Endodermal cell (in vitro differentiated cells): ENCODE measurements at places on chromosomes 12 and 14. TPM values are rescaled to one million over a fixed set of nuclear protein-coding genes. Genes with fewer than 3 reads are reported as not detected.

DNA sequence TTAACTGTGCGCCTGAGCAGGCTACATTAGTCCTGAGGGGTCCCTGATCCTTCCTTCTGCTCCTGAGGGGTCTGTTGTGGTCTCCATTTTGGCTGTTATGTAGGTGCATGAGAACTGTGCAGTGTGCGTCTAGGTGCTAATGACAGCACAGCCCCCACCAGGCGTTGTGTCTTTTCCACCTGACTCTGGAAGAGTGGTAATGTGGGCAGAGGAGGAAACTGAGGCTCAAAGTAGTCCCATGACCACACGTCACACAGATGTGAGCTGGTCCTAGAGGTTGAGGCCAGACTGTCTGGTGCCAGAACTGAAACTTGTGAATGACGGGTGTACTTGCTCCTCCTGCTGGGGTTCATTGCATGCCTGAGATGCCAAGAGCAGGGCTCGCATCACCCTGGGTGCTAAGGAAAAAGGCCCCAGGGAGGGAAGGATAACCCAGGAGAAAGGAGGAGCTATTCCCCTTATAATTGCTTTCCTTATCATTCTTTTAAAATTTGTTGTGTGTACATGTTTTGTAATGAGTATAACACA is 111.8 kb downstream of the SLC25A47 start:
- no peaks in the 10 kb centered on the region for H3K4me1 ChIP-seq
- H3K27ac ChIP-seq = peak overlapping the region; percentile 66
- no peak overlapping the region for H3K4me3 ChIP-seq
- peak; percentile 32 for DNase-seq
- H3K27me3 ChIP-seq = no peaks in the 10 kb centered on the region

- DNase-seq = peak; percentile 24
- H3K4me3 ChIP-seq = no peak overlapping the region
- no peaks in the 10 kb centered on the region for H3K36me3 ChIP-seq
- H3K4me1 ChIP-seq = no peaks in the 10 kb centered on the region
These were observed 23.3 kb downstream of the C14orf132 start for GRCh38 chr14:96062506-96062905.

DNA sequence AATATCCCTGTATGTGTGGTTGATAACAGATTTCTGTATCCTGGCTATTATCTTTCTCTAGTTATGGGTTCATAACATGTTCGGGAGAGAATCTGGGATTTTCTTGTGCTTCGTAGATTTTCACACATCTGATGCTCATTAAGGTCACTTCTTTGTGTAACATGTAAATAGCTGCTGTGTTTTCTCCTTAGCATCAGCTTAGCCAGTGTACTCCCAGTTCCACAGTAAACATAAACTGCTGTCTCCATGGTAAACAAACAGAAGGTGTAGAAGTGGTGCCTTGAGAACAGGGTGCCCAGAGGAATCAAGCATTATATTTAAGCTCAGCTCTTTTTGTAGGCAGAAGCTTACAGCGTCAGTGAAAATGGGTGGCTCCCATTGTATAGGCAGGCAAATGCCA is 88.0 kb downstream of the ANO6 start:
- H3K4me1 ChIP-seq = peaks cover 16% of the 10 kb centered on the region
- H3K4me3 ChIP-seq = no peak overlapping the region
- H3K27me3 ChIP-seq = no peaks in the 10 kb centered on the region
- H3K27ac ChIP-seq = no peak overlapping the region
- no peak for DNase-seq

The TPPP2 gene
- total RNA-seq = 0.70 and 0.73 TPM in 2 replicates

The FBXW8 gene
- 25.1 and 26.1 TPM in 2 replicates for total RNA-seq

GRCh38 chr12:14059548-14059947 is 78.1 kb upstream of the GRIN2B start:
- H3K27ac ChIP-seq = no peak overlapping the region
- no peak for DNase-seq
- H3K36me3 ChIP-seq = no peaks in the 10 kb centered on the region
- H3K27me3 ChIP-seq = peaks cover 30% of the 10 kb centered on the region
- peaks cover 8% of the 10 kb centered on the region for H3K4me1 ChIP-seq

GRCh38 chr12:58896278-58896677 is 24.0 kb downstream of the LRIG3 start:
- no peak overlapping the region for H3K4me3 ChIP-seq
- peaks cover 8% of the 10 kb centered on the region for H3K4me1 ChIP-seq
- no peak for DNase-seq
- H3K27ac ChIP-seq = no peak overlapping the region

DNA sequence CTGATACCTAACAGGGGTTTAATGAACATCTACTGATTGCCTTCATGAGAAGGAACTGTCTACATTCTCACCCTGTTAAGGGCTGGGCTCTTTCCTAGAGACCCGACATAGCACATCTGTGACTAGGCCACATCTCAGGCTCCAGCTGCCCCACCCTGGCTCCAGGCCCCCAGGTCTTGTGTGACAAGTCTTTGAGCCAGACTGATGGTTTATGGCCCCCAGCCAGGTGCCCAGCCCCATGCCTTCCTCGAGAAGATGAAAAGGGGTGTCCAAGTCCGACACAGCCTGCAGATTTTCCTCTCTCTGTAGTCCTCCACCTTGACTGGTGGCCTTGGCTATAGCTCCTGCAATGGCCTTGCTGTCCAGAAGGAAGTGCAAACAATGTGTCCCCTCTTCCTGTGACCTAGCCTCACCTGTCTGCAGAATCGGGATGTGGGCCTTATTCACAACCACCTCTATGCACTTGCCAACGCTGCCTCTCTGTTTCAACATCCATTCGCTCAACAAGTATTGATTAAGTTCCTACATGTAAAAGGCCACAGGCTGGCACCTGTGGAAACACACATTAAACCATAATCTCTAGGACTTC is 4.2 kb downstream of the ACTN1 start:
- no peaks in the 10 kb centered on the region for H3K27me3 ChIP-seq
- DNase-seq = no peak
- H3K4me1 ChIP-seq = peaks cover 13% of the 10 kb centered on the region
- peak overlapping the region; percentile 77 for H3K4me3 ChIP-seq

The CCDC184 gene
- not detected in 2 replicates for total RNA-seq

DNA sequence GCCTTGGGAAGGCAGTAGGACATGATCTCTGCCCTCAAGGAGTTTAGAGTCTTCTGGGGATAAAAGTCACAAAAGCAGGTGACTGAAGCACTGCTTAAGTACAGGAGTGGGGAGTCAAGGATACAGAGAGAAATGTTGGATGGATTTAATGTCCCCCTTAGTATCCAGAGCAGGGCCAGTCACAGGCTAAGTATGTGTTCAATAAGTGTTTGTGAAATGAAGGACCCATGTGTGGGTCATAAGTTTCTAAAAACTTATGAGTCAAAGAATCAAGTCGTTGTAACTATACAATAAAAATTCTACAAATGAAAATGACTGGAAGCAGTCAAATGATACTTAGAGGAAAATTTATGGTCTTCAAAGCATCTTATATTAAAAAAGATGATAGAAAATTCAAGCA is 25.1 kb downstream of the KRT80 start:
- H3K36me3 ChIP-seq = no peaks in the 10 kb centered on the region
- no peaks in the 10 kb centered on the region for H3K27me3 ChIP-seq
- no peak overlapping the region for H3K27ac ChIP-seq
- no peaks in the 10 kb centered on the region for H3K4me1 ChIP-seq
- no peak overlapping the region for H3K4me3 ChIP-seq
- no peak for DNase-seq

The PTCSC3 gene
- not detected in 2 replicates for total RNA-seq

- no peak overlapping the region for H3K27ac ChIP-seq
- H3K36me3 ChIP-seq = no peaks in the 10 kb centered on the region
- H3K27me3 ChIP-seq = no peaks in the 10 kb centered on the region
- no peak for DNase-seq
These were observed 487.5 kb downstream of the TMEM121 start for GRCh38 chr14:106013879-106014376.

GRCh38 chr12:47527816-47528215 is 178.0 kb downstream of the RPAP3 start:
- H3K36me3 ChIP-seq = no peaks in the 10 kb centered on the region
- DNase-seq = no peak

GRCh38 chr12:69173368-69173767 is 66.0 kb upstream of the CPSF6 start:
- no peaks in the 10 kb centered on the region for H3K36me3 ChIP-seq
- peak overlapping the region; percentile 33 for H3K27ac ChIP-seq
- peaks cover 15% of the 10 kb centered on the region for H3K4me1 ChIP-seq
- no peak overlapping the region for H3K4me3 ChIP-seq

The ELK3 gene
- 15.5 to 17.1 TPM (median 17.1 TPM) in 3 replicates for total RNA-seq

The OR6C70 gene
- total RNA-seq = not detected in 2 replicates

DNA sequence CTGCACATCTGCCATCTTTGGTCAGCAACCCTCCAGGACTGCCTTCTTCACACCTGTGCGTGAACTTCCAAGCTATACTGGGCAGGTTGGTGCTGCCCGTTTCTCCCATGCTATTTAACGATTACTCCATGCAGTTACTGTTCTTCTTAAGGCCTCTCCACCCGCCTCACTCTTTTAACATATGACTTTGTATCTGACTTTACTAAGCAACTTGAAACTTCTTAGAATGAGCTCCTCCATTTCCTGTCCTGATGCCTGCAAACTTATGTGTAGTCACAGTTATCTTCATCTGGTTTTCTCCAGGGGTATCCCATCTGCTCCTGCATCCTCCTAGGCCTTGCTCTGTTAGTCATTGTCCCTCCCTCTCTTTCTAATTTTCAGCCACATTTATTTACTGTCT is 35.7 kb downstream of the PRKCH start:
- no peak overlapping the region for H3K4me3 ChIP-seq
- no peaks in the 10 kb centered on the region for H3K27me3 ChIP-seq
- no peak for DNase-seq
- peaks cover 3% of the 10 kb centered on the region for H3K4me1 ChIP-seq
- no peaks in the 10 kb centered on the region for H3K36me3 ChIP-seq

GRCh38 chr12:32083489-32083888 is 23.2 kb upstream of the BICD1 start:
- no peaks in the 10 kb centered on the region for H3K27me3 ChIP-seq
- no peaks in the 10 kb centered on the region for H3K36me3 ChIP-seq
- no peak for DNase-seq
- H3K4me1 ChIP-seq = no peaks in the 10 kb centered on the region
- no peak overlapping the region for H3K4me3 ChIP-seq
- no peak overlapping the region for H3K27ac ChIP-seq

GRCh38 chr14:53655080-53655785 is 301.4 kb downstream of the BMP4 start:
- no peaks in the 10 kb centered on the region for H3K36me3 ChIP-seq
- H3K27ac ChIP-seq = no peak overlapping the region

The BEGAIN gene
- total RNA-seq = 1.0 and 1.3 TPM in 2 replicates

GRCh38 chr12:1594006-1594260 is 448 bp downstream of the FBXL14 start:
- DNase-seq = peak; percentile 86
- H3K4me1 ChIP-seq = peaks cover 13% of the 10 kb centered on the region
- peaks cover 51% of the 10 kb centered on the region for H3K27me3 ChIP-seq

GRCh38 chr12:120710805-120711296 is 593 bp downstream of the UNC119B start:
- H3K36me3 ChIP-seq = peaks cover 20% of the 10 kb centered on the region
- no peaks in the 10 kb centered on the region for H3K27me3 ChIP-seq
- H3K4me1 ChIP-seq = peaks cover 9% of the 10 kb centered on the region
- H3K27ac ChIP-seq = peak overlapping the region; percentile 42
- peak overlapping the region; percentile 89 for H3K4me3 ChIP-seq
